ENCODE measurements at places on chromosomes 5 and 9.
A peak's percentile ranks its signal among the peaks of the same experiment; 100 is the strongest.

- DNase-seq: no peak
Observed at GRCh38 chr9:116313638-116314037, 160.0 kb downstream of the PAPPA start.

DNA sequence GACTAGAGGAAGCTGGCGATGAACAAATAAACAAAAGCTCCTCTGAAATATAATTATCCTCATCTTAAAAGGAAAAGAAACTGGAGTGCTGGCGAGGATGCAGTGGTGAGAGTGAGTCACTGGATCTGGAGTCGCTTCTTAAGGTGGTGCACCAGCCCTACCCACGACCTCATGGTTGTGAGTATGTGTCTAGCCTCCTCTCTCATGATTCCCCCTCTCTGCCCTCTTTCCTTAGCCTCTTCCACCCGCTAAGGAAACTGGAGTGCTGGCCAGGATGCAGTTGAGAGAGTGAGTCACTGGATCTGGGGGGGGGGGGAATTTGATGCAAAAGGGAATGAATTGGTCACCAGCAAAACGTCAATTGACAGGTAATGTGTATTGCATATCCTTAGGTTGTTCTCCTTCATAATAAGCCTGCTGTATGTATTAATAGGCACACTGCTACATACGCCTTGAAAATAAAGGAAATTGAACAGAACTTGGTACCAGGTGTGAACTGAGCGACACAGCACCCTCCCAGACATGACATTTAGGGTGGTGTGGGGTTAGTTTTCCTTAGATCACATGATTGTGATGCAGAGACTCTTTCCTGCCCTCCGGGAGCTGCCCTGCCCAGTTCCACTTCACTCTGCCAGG, 36.3 kb upstream of the EBF1 start:
- DNase-seq: peak; percentile 47

DNA sequence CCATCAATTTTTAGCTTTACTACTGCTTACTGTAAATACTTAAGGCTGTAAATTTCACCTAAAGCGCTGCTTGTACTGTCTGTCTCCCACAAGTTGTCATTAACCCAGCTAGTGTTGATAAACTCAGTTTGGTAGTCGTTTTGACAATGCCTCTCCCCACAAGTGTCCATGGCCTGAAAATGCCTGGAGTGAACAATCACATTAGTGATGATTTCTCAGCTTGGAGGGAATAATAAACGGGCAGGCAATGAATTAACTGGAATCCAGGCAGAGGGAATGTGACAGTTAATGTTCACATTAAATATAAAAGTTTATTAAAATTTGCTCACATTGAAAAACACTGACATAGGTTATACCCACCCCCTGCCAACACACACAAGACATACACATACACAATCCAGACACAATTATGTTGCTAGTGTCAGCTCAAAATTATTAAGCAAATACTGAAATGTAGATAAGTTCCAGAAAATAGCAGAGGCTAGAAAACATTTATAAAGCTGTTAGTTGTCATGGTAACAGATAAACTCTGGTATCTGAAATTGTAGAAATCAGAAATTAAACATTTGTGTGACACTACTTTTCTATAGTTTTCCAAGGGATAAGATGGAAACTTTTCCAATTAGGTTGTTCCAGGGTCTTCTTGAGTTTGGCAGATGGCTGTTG, 341.9 kb downstream of the DIRAS2 start:
- no peak for DNase-seq

GRCh38 chr5:58412932-58413331, 47.0 kb downstream of the PLK2 start:
- DNase-seq: no peak

DNA sequence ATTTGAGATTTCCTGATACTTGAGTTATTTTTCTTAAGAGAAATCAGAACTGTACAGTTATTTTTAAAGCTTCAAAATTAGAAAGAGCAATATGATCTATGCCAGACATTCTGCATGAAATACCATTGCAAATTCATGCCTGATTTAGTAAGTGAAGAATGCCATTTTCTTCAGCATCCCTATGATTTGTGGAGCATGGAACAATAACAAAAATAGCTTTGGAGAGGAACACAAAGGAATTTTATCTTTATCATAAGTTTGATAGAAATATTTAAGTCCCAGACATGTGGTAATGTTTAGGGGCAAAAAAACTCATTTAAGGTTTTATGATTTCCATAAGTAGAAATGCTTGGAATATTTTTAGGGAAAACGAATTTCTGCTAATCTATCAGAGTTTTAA, 1863.4 kb downstream of the EFNA5 start:
- DNase-seq: no peak

GRCh38 chr5:132475497-132475882, 15.1 kb downstream of the IRF1 start:
- no peak for DNase-seq

DNA sequence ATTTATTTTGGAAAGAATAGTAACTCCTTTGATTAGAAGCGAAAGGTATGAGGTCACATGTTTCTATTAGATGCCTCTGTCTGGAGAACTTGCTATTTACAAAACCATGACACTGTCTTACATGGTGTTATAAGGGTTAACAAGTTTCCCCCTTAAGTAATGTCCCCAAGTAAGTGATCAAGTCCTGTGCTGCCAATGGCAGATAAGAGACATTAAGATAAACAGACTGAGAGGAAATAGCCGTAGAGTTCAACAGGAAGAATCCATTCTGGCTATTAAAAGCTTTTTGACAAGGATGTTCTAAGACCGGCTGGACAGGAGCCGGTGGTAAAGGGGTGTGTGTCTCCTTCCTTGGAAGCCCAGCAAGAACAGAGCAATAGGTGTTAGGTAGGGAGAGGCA, 257.5 kb downstream of the GADD45G start:
- DNase-seq: no peak

Data from bronchial epithelial cell (primary cell).